Tongue (tissue), 3 donors: ENCODE measurements at places on chromosomes 4 and X. TPM values are rescaled to one million over a fixed set of nuclear protein-coding genes. Genes with fewer than 3 reads are reported as not detected.

The TXK gene
- 0.82 TPM for total RNA-seq

The CT45A2 gene
- total RNA-seq = not detected

The HERC5 gene
- total RNA-seq = 2.2 TPM

The NOX1 gene
- total RNA-seq = not detected

The TRIM75 gene
- not detected for total RNA-seq

The SHOX gene
- not detected for total RNA-seq

The ARHGAP36 gene
- total RNA-seq = 172 TPM

The FGFBP2 gene
- total RNA-seq = 1.9 TPM

The HHIP gene
- 4.4 TPM for total RNA-seq

The CD40LG gene
- total RNA-seq = not detected

The AADAT gene
- 7.3 TPM for total RNA-seq

The MTNR1A gene
- 0.21 TPM for total RNA-seq

The GABRG1 gene
- total RNA-seq = not detected
